ENCODE measurements at places on chromosomes 2 and 18.

- DNase-seq, result no peak
Measured at GRCh38 chr2:234355021-234355720, 141.7 kb downstream of the ARL4C start.

- peak; percentile 64 for DNase-seq
Measured at GRCh38 chr2:45585267-45585861, 25.7 kb downstream of the SRBD1 start.

GRCh38 chr2:165163761-165164160 is 40.1 kb downstream of the SCN3A start:
- no peak for DNase-seq

DNA sequence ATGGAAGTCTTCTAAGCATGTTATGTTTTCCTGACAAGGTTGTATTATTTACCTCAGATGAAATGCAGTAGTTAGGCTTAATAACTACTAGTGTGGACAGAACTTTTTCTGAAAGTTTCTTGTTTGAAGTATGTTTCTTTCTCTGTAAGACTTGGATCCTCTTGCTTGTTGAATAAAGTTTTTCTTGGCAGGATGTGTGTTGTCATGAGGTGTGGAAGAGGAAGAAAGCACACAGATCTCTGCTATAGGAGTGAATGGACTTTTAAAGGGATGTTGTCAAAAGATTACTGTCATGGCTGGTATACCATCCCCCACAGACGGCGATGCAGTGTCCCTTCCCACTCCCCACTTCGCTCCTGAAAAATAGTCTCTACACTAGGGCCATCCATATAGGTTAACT is 2.6 kb downstream of the CAB39 start:
- DNase-seq, result no peak

- DNase-seq, result no peak
Measured at GRCh38 chr2:143802871-143803650, 673.8 kb downstream of the ARHGAP15 start.

- DNase-seq, result no peak
Measured at GRCh38 chr2:31258351-31258750, 24.4 kb downstream of the EHD3 start.

- peak; percentile 36 for DNase-seq
Measured at GRCh38 chr2:96831679-96832078, 12.1 kb downstream of the ANKRD23 start.

- peak; percentile 74 for DNase-seq
Measured at GRCh38 chr2:204483608-204484081, 61.6 kb upstream of the PARD3B start.

DNA sequence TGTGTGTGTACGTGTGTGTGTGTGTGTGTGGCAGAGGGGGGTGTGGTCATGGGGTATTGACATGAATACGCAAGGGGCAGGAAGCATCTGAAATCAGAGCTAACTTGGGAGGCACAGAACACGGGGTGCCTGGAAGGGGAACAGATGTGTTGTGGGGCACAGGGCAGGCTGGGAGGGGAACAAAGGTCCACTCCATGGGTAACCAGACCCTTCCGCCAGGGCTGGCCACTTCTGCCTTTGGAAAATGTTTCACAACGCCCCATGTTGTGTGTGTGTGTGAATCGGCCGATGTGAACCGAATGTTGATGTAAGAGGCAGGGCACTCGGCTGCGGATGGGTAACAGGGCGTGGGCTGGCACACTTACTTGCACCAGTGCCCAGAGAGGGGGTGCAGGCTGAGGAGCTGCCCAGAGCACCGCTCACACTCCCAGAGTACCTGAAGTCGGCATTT is at the start of gene SLC11A1:
SLC11A1 (plus strand) TSS at position 358 of the 451 bp plus-strand sequence. CDS start 96 bp downstream, outside the sequence.
- no peak for DNase-seq

DNA sequence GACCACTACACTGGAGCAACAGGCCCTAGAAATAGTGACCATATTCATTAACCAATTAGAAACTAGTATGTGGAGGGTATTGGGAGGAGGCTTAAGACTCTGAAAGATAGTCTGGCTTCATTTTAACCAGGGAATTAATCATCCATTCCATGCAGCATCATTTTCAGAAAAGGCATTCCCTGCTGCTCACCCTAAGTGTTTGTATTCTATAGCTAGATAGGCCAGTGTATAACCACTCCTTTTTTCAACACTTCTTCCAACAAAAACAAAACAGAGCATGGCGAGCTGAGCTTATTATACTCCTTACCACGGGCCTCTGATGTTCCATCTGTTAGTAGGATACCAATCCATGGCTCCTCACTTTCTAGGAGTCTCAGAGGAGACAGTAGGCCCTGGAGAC is 112.0 kb upstream of the PKDCC start:
- no peak for DNase-seq

- DNase-seq, result peak; percentile 63
Measured at GRCh38 chr18:45282101-45282812, 333.0 kb upstream of the SLC14A2 start.

All from DMS53 (cell line).